GM12864 (cell line): ENCODE measurements at places on chromosomes 3 and 15.

DNA sequence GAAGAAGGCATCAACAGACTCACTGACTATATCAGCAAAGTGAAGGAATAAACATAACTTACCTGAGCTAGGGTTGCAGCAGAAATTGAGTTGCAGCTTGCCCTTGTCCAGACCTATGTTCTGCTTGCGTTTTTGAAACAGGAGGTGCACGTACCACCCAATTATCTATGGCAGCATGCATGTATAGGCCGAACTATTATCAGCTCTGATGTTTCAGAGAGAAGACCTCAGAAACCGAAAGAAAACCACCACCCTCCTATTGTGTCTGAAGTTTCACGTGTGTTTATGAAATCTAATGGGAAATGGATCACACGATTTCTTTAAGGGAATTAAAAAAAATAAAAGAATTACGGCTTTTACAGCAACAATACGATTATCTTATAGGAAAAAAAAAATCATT is 17.8 kb downstream of the LMOD3 start:
- DNase-seq: no peak

GRCh38 chr3:193029800-193030199 is 112.1 kb upstream of the MB21D2 start:
- DNase-seq: no peak

DNA sequence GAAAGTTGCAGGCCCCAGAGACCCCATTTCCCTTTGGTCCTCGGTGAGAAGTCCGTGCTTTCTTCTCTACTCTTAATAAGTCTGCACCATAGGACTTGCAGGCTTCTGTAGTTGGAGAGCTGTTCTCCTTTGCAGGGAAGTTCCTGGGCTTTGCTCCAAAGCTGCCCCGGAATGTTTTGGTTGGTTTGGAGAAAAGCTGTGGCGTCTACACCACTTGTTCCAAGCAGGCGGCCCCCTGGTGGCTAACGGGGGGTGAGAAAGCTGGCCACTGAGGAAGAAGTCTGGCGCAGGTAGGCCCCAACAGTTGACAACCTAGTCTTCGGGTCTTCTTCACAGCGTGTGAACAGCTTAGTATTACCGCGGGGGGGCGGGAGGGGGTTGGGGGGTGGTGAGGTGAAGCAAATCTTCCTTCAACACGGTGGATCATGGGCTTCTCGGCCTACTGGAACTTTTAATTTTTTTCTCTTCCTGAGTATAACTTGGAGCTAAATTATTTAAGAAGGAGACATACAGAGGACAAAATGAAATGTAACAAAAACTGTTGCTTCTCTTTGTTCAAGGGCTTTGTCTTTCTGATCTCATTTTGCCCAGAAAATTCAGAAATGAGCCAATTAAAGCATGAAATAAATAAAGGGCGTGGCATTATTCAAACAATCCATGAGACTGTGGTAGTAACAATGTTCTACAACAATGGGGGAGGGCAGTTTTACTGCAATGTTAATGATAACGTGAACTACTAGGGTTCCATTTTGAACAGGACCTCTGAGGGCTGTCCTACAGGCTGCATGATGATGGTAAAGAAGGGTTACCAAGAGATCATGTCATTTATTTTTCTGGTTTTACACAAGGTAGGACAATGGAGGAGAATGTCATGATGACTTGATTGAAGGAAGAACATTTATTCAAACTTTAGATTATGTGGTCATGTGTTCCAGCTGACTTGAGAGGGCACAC is 2.2 kb upstream of the THRB start:
- DNase-seq: no peak

DNA sequence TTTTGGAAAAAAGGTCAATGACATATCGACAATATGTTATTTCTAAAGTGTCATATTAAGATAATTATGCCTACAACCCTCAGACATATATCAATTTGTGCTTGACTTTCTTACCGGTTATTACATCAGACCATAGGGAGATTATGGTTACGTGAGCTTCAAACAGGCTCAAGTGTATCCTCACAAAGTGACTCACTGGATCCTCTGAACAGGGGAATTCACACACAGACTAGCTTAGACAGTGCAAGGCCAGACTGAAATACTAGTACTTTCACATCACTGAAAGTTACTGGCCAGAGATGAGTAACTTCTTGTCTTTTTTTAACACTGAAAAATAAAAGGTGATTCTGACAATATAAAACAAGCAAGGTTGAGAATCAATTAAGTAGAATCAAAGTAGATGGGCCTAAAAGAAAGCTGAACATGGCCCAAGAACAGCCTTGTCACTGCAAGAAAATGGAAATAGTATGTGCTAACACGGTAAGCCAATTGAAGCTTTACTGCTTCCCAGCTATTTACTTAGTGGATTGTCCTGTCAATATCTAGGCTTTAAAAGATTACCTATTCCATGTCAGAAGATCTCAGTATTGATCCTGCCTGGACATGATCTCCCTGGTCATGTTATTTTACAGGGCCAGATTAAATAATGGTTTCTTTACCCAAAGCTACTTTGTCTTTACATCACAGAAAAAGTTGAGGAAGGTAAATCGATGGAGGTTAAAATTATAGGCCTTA is 848.6 kb downstream of the ROBO1 start:
- no peak for DNase-seq

DNA sequence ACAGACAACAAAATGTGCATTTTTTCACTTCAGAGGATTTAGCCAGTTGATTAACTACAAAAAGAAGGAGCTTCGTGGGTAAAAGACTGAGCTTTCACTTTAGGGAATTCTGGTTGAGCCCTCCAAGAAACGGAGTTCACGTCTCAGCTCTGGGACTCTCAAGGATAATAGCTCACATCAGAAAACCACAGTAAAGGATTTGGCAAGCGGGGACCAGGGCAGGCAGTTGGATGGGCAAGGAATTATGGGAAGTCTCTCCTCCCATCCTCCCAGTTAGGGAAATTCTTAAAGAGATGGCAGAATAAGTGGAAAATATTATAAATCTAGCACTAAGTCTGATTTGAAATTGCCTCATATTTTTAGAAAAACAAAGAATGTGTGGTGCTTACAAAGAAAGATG is 188.3 kb upstream of the EOMES start:
- no peak for DNase-seq

- no peak for DNase-seq
These were observed 48.1 kb downstream of the STARD5 start for GRCh38 chr15:81275711-81276392.

DNA sequence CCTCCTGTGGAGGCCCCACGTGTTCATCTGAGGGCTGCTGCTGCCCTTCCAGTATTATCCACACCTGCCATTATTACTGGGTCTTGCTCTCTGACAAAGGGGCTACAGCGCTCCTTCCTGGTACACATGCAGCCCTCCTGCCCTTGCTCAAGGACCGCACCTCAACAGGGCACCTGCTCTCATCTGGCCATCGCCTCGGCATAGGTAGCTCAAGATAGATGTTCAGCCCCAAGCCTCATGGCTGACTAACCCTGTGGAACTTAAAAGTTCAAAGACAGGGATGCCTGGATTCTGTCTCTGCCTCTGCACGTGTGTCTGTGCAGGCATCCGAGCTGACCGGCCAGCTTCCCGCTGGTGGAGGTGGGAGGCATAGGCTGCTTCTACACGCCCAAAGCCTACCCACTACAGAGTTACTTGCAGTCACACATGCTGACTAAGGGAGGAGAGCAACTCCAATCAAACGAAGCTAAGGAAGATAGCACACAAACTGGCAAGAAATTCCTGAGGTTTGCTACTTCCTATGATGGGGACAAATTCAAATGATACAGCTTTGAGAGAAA is 152.5 kb upstream of the ATP10A start:
- DNase-seq: no peak

DNA sequence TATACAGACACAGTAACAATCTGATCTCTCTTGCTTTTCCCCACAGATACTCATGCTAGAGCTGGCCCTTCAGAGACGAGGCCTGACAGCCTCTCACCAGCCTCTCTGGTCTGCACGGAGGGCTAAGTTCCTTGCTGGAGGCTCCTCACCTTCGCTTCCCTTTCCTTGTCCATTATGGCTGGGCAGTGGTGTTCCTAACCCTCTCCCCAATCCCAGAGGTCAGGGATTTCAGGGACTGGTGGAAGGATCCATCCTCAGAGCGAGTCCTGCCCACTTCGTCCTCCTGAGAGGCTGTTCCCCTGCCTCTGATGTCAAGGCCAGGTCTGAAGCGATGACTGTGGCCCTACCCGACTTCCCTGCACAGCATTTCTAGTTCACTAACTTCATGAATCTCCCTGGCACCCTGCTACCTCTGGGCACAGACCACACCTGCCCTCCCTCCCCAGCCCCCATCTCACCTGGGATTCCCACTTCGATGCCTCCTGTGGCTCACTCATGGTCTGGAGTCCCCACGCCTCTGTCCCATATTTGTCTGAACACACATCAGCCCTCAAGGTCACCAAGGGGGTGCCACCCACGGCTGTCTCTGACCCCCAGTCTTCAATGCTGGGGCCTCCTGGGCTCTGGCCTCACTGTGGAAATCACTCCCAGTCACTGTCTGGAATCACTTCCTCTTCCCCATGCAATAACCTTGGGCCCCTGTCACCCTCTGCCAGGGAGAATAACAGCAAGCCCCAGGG is 124.9 kb upstream of the PRR20G start:
- DNase-seq: no peak

- no peak for DNase-seq
These were observed 151.9 kb upstream of the LINGO1 start for GRCh38 chr15:77784361-77785292.

DNA sequence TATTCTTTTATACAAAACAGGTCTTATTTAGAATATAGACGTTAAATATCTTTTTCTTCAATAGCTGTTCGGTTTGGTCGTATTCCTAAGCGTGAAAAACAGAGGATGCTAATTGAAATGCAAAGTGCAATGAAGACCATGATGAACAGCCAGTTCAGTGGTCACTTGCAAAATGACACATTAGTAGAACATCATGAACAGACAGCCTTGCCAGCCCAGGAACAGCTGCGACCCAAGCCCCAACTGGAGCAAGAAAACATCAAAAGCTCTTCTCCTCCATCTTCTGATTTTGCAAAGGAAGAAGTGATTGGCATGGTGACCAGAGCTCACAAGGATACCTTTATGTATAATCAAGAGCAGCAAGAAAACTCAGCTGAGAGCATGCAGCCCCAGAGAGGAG is 16.8 kb downstream of the NR1D2 start:
- no peak for DNase-seq

DNA sequence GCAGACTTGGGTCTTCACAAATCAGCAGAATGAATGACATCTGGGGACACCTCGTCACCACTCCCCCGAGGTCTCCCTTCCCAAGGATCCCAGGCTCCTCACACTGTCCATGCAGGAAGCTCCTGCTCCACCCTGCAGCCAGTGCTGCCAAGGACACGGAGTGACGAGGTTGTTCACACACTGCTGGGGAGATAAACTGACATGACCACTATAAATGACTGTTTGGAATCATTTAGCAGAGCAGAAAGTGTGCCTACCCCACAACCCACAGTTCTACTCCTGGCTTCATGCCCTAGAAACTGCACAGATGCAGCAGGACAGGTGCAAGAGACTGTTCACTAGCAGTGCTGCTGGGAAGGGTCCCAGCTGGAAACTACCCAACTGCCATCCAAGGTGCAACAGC is 19.7 kb upstream of the PRSS50 start:
- no peak for DNase-seq

DNA sequence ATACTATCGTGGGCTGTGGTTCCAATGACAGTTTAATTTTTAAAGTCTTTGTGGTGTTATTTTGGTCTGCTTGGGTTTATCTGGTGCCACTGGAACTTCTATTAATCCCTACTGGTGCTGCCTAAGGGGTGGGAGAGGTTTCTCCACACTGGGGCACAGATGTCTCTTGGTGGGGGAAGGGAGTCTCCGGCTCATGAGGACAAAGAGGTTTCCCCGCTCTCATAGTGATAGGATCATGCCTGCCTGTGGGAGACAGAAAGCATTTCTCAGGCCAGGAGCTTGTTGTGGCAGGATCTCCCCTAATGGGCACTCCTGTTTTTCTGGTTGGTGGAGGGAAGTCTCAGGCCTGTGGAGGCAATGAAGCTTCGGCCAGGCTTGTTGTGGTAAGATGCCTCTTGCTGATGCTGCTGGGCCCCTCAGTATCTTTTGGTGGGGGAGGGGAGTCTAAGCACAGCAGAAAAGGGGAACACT is 84.3 kb upstream of the THRB start:
- DNase-seq: no peak

DNA sequence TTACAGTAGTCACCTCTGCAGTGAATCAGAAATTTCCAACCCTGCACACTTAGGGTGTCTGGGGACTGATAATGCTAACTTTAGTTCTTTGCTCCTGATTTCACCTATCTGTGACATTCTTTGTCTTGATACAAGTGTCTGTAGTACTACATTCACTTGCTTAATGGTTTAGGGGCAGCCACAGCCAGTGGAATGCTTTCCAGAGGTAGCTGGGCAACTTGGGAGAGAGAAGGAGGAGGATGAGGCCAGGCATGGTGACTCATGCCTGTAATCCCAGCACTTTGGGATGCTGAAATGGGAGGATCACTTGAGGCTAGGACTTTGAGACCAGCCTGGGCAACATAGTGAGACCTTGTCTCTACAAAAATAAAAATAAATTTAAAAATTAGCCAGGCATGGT is 8.5 kb downstream of the BAHD1 start:
- no peak for DNase-seq

DNA sequence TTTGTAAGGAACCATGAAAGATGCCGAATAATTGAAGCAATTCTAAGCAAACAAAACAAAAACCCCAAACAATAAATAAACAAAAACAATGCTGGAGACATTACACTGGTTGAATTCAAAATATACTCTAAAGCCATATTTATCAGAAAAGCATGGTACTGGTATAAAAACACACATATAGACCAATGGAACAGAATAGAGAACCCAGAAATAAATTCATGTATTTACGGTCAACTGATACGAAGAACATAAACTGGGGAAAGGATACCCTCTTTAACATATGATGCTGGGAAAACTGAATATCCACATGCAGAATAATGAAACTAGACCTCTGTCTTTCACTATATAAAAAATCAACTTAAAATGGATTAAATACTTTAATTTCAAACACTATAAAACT is 214.3 kb upstream of the PDZRN3 start:
- no peak for DNase-seq

DNA sequence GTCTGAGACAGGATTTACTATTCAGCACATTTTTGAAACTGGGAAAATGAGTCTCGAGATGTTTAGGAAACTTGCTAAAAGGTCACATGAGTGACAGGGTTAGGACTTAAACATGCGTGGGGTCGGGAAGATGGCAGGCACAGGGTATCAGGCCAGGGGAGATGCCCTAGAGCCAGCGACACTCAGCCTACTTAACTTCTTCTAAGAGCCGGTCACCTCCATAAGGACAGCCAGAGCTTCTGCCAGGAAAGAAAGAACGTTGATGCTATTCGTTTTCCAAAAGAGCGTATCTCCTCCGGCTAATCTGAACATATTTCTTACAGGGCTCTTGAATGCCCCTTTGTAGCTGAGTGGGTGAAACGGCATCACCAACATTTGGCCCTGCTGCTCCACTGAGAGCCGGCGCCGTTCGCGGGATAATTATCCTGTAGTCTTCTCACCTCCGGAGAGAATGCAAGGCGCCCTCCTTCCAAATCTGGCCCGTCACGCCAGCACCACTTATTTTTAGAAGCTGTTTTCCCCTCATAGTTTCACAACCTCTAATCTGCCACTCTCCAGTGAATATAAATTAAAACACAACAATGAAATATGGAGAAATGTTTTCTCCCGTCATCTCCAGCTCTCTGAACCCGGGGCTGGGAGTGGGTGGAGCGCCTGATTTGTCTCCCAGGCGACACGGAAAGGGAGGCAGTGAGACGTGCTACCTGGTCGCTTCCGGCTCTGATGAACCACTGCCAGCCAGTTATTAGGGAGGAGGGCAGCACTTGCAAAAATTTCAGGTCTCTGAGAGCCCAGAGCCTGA is 58.5 kb downstream of the LIPC start:
- no peak for DNase-seq

GRCh38 chr3:138434875-138435772 is 708 bp downstream of the ESYT3 start:
- DNase-seq: no peak
